Motor neuron (in vitro differentiated cells): ENCODE measurements at places on chromosomes 3 and 15. TPM values are rescaled to one million over a fixed set of nuclear protein-coding genes. Genes with fewer than 3 reads are reported as not detected.

The CD200R1L gene
- not detected in 2 replicates for total RNA-seq

The PPP1R14D gene
- total RNA-seq, result not detected in 2 replicates

The MCTP2 gene
- total RNA-seq, result 42.9 and 63.2 TPM in 2 replicates

The ROPN1 gene
- total RNA-seq, result 0.21 and 0.67 TPM in 2 replicates

The SNX22 gene
- 2.9 and 3.6 TPM in 2 replicates for total RNA-seq

The SCN11A gene
- total RNA-seq, result 0.41 TPM in 2 replicates

The CYP11A1 gene
- total RNA-seq, result 0.56 TPM in 1 of 2 replicates, not detected in the other

The CNTN3 gene
- total RNA-seq, result 0.78 and 1.0 TPM in 2 replicates

The ITIH1 gene
- total RNA-seq, result 0.38 and 0.50 TPM in 2 replicates

The IGF2BP2 gene
- total RNA-seq, result 24.2 and 27.4 TPM in 2 replicates

The SCAPER gene
- 11.9 and 13.9 TPM in 2 replicates for total RNA-seq

The SPINK8 gene
- not detected in 2 replicates for total RNA-seq

The LTK gene
- 0.05 TPM in 2 replicates for total RNA-seq

The ADAMTS9 gene
- total RNA-seq, result 9.7 and 10.3 TPM in 2 replicates

The IVD gene
- 33.5 and 34.7 TPM in 2 replicates for total RNA-seq

The SEC11A gene
- 129 and 134 TPM in 2 replicates for total RNA-seq

The SOX14 gene
- total RNA-seq, result 0.22 and 0.36 TPM in 2 replicates

The ARPP21 gene
- total RNA-seq, result 3.9 and 9.7 TPM in 2 replicates

The KLHL40 gene
- not detected in 2 replicates for total RNA-seq

The CPN2 gene
- total RNA-seq, result 0.66 TPM in 1 of 2 replicates, not detected in the other

The TRIM42 gene
- total RNA-seq, result 0.16 TPM in 1 of 2 replicates, not detected in the other

The GPR15 gene
- not detected in 2 replicates for total RNA-seq

The SERINC4 gene
- 1.2 and 1.3 TPM in 2 replicates for total RNA-seq

The SCN5A gene
- 0.11 and 0.25 TPM in 2 replicates for total RNA-seq

The RAD51 gene
- total RNA-seq, result 0.49 and 0.50 TPM in 2 replicates

The COL6A5 gene
- 0.08 and 0.09 TPM in 2 replicates for total RNA-seq

The STX19 gene
- total RNA-seq, result 0.25 and 0.32 TPM in 2 replicates

The KNL1 gene
- total RNA-seq, result 13.1 and 13.7 TPM in 2 replicates

The CAMP gene
- 488 and 510 TPM in 2 replicates for total RNA-seq

The TGM4 gene
- total RNA-seq, result 0.16 and 0.44 TPM in 2 replicates

The ERC2 gene
- 4.0 and 4.4 TPM in 2 replicates for total RNA-seq

The TERC gene
- total RNA-seq, result 17.2 and 24.0 TPM in 2 replicates

The TP63 gene
- total RNA-seq, result 0.40 and 1.9 TPM in 2 replicates

The GOLGA6L2 gene
- 2.3 TPM in 1 of 2 replicates, not detected in the other for total RNA-seq

The SEMA3F gene
- total RNA-seq, result 1.6 and 1.8 TPM in 2 replicates

The ROPN1B gene
- total RNA-seq, result 0.93 and 2.3 TPM in 2 replicates

The HRG gene
- total RNA-seq, result 0.25 and 0.27 TPM in 2 replicates

The GRM7 gene
- 3.2 and 4.8 TPM in 2 replicates for total RNA-seq

The UBA3 gene
- 77.6 and 82.3 TPM in 2 replicates for total RNA-seq

The CKMT1B gene
- 1.0 and 1.4 TPM in 2 replicates for total RNA-seq

The MAPK6 gene
- 54.3 and 61.8 TPM in 2 replicates for total RNA-seq

The ZMYND10 gene
- 0.49 and 1.3 TPM in 2 replicates for total RNA-seq
